Tibial nerve (tissue), 4 donors: ENCODE measurements at places on chromosomes 16 and 17. TPM values are rescaled to one million over a fixed set of nuclear protein-coding genes. Genes with fewer than 3 reads are reported as not detected.

The TTYH2 gene
- total RNA-seq = 22.6 TPM

GRCh38 chr16:85981826-85982562 is 83.0 kb downstream of the IRF8 start:
- H3K36me3 ChIP-seq = no peaks in the 10 kb centered on the region
- DNase-seq = no peak
- no peaks in the 10 kb centered on the region for H3K27me3 ChIP-seq
- H3K27ac ChIP-seq = no peak overlapping the region
- H3K4me3 ChIP-seq = no peak overlapping the region
- peaks cover 41% of the 10 kb centered on the region for H3K4me1 ChIP-seq

DNA sequence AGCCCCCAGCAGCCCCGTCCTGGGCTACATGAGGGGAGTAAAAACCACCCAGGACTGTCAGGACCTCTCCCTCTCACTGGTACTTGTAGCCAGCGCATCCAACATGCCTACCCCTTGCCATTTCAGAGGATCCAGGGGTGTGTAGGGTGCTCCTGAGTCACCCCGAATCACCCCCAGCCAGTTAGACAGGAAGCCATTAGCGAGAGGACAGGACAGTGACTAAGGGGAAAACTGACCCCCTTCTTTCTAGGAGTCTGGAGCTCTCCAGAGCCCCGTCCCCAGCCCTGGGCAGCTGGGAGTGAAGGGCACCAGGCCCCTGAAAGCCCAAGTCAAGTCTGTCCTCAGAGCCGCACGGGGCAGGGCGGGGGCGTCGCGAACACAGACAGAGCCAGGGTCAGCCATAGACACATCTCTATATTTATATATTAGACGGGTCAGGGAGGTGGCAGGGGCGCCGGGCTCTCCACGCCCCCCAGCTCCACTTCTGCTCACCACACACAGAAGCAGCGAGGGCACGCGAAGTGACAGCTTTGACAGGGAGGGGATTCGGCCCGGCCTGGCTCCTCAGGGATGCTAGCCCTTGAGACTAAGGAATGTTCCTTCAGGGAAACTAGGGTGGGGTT is 485 bp upstream of the GDPD3 start:
- H3K27ac ChIP-seq = no peak overlapping the region
- no peak overlapping the region for H3K4me3 ChIP-seq
- H3K36me3 ChIP-seq = no peaks in the 10 kb centered on the region
- DNase-seq = no peak

DNA sequence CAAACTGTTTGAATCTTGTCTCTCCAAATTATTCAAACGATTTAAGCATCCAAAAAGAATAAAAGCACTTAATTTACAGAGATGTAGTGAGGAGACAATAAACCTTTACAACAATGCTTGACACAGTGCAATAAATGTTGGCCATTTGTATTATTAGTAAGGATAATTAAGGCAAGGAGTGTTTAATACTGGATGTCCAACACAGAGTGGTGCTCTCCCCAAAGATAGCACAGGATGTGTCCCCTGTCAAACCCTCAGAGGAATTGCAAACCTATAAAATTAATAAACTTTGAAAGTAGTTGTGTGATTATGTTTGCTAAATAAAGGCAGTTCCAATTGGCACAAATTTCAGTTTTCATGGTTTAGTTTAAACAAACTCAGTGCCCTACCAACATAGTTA is 253.0 kb upstream of the AXIN2 start:
- no peaks in the 10 kb centered on the region for H3K4me1 ChIP-seq
- no peaks in the 10 kb centered on the region for H3K27me3 ChIP-seq
- no peaks in the 10 kb centered on the region for H3K36me3 ChIP-seq
- H3K27ac ChIP-seq = no peak overlapping the region
- DNase-seq = no peak
- no peak overlapping the region for H3K4me3 ChIP-seq

The SRCIN1 gene
- 5.4 TPM for total RNA-seq

- DNase-seq = no peak
- no peak overlapping the region for H3K27ac ChIP-seq
- H3K4me1 ChIP-seq = no peaks in the 10 kb centered on the region
- H3K27me3 ChIP-seq = no peaks in the 10 kb centered on the region
Measured at GRCh38 chr17:37650419-37651003, 7.3 kb upstream of the DDX52 start.

DNA sequence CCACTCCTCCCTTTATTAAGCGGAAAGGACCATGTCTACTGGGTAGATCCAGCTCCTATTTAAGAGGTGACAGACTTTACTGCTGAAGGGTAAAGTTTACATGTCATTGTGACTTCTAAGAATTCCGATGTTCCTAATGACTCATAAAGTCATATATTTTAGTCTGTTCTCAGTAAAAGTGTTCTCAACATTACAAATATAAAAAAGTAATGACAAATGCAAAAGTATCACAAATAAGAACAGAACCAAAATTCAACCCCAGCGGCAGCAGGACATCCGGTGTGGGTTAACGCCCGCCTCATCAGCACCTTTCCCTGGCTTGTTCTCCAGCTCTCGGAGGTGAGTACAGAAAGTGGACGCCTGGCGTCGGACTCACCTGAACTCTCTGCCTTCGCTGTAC is 6.8 kb downstream of the AXIN1 start:
- H3K27ac ChIP-seq = no peak overlapping the region
- H3K4me3 ChIP-seq = no peak overlapping the region
- H3K27me3 ChIP-seq = no peaks in the 10 kb centered on the region
- no peaks in the 10 kb centered on the region for H3K4me1 ChIP-seq
- no peak for DNase-seq
- H3K36me3 ChIP-seq = no peaks in the 10 kb centered on the region

DNA sequence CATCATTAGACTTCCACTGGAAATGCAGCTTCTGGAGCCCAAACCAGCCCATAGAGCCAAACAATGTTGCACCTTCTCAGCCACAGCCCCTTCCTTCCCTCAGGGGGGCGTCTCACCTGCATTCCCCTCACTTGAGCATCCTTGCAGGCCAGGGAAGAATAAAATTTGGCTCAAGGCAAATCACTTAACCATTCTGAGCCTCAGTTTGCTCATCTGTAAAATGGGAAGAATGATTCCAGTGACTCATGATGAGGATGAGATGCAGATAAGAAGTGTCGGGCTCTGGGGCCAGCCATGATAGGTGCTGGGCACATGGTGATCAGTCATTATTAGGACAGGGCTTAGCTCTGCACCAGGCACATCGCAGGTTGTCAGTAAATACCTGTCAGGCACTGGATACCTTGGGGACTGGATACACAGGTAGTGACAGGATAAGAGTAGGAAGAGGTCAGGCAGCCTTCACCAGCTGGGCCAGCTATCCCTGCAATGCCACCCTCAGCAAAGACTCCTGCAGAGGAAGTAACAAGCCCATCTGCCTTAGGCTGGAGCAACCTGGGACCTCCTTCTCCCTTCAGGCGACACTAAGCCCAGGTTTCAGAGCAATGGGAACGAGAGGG is 208.0 kb upstream of the TNRC6C start:
- H3K36me3 ChIP-seq = no peaks in the 10 kb centered on the region
- DNase-seq = no peak
- no peak overlapping the region for H3K27ac ChIP-seq
- H3K4me1 ChIP-seq = no peaks in the 10 kb centered on the region
- no peak overlapping the region for H3K4me3 ChIP-seq
- no peaks in the 10 kb centered on the region for H3K27me3 ChIP-seq

The CCNF gene
- total RNA-seq = 2.2 TPM

The WDR81 gene
- 107 TPM for total RNA-seq

- H3K27ac ChIP-seq = no peak overlapping the region
- H3K27me3 ChIP-seq = no peaks in the 10 kb centered on the region
- H3K36me3 ChIP-seq = no peaks in the 10 kb centered on the region
Measured at GRCh38 chr16:62625326-62625725, 589.1 kb upstream of the CDH8 start.

GRCh38 chr17:78079253-78079652 is 49.3 kb downstream of the TMC6 start:
- DNase-seq = no peak
- no peaks in the 10 kb centered on the region for H3K4me1 ChIP-seq
- no peak overlapping the region for H3K4me3 ChIP-seq
- no peak overlapping the region for H3K27ac ChIP-seq
- peaks cover 45% of the 10 kb centered on the region for H3K36me3 ChIP-seq
- no peaks in the 10 kb centered on the region for H3K27me3 ChIP-seq

- no peak overlapping the region for H3K4me3 ChIP-seq
- DNase-seq = no peak
- H3K4me1 ChIP-seq = peaks cover 7% of the 10 kb centered on the region
Measured at GRCh38 chr16:88639231-88640038, 1.1 kb downstream of the IL17C start.

The C17orf78 gene
- total RNA-seq = not detected

DNA sequence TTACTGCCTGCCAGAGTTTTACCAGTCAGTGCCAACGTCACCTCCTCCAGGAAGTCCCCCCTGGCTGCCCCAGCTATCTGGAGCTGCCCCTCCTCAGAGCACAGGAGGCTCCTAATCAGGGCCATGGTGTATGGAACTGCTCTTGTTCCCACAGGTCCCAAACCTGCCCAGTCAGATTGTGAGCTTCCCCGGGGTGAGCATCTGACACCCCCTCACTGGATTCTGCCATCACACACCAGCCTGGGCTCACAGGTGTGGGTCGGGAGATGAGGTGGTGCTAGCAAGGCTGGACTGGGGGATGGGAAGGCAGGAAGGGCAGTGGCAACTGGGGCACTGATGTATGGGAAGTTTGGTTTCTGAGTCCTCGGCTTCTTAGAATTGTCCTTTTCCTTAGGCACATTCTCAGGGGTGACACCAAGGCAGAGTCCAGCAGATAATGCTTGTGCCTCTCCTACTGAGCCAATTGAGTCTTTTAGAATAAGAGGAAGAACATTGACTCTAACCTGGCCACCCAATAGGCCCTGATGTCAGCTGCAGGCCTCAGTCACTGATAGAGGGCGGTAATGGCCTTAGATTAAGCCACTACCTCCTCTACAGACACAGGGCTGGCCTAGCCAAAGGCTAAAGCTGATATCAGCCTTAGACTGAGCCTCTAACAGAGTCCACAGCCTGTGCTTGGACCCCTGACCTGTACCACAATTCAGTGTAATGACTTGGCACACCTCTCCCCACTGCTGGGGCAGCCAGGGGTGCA is 107.9 kb downstream of the WSCD1 start:
- H3K36me3 ChIP-seq = no peaks in the 10 kb centered on the region
- no peak for DNase-seq
- no peaks in the 10 kb centered on the region for H3K4me1 ChIP-seq
- H3K4me3 ChIP-seq = no peak overlapping the region
- no peaks in the 10 kb centered on the region for H3K27me3 ChIP-seq

DNA sequence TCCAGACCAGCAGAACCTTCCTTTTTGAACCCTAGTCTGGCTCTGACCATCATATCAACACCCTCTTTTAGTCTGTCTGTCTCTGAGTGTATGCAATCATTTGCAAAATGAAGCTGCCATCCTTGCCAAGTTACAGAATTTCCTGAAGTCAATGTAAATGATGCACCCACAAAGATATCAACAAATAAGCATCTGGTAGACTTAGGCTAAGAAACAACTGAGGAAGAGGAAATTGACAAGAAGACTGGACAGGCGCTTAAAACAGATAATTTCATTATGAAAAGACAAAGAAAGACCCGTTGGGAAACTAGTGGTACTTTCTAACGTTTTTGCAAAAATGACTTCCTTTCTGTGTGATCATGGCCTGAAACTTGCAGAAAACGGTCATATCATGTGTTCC is 24.7 kb upstream of the CIITA start:
- no peak for DNase-seq
- H3K36me3 ChIP-seq = no peaks in the 10 kb centered on the region
- no peak overlapping the region for H3K27ac ChIP-seq
- no peaks in the 10 kb centered on the region for H3K4me1 ChIP-seq

DNA sequence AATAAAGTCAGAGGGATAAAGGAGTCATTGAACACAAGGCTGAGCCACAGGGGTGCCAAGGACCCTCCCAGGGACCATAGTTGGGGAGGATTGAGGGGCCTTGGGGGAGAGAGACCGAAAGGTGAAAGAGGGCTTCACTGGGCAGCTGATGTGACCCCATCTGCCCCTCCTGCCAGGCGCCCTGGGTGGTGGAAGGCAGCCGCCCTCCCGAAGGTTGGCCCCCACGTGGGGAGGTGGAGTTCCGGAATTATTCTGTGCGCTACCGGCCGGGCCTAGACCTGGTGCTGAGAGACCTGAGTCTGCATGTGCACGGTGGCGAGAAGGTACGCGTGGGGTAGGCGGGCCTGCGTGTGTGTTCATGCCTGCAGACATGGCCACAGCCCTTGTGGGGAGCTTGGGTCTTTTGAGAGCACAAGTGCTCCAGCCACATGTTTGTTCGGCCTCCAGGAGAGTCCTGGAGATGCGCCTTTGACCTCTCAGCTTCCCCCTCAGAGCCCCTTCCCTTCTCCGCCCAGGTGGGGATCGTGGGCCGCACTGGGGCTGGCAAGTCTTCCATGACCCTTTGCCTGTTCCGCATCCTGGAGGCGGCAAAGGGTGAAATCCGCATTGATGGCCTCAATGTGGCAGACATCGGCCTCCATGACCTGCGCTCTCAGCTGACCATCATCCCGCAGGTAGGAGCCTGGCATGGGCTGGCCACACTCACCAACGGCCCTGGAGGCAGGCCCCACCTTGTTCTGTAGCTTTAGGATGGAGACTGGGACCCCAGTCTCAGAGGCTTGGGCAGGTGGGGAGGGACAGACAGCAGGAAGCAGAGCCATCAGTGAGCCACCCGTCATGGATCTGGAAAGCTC is 24.1 kb downstream of the ANKRD40 start:
- no peak for DNase-seq
- no peak overlapping the region for H3K4me3 ChIP-seq
- peaks cover 5% of the 10 kb centered on the region for H3K4me1 ChIP-seq
- no peaks in the 10 kb centered on the region for H3K36me3 ChIP-seq
- no peak overlapping the region for H3K27ac ChIP-seq

DNA sequence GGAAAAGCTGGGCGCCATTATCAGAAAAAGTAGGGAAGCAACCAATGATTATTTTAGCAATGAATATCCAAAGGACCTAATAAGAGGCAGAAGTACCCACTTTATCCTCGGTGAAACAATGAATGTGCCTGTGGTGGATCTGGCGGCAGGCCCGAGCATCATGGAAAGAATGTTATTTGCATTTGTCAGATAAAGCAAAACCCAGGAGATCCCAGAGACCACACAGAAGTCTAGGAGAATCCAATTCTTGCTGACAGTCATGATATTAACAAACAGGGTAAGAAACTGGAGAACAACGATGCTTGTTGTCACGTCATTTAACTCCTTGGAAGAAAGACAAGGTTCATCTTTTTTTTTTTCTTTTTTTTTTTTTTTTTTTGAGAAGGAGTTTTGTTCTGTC is 12.0 kb upstream of the TNRC6A start:
- no peaks in the 10 kb centered on the region for H3K4me1 ChIP-seq
- H3K27me3 ChIP-seq = no peaks in the 10 kb centered on the region
- H3K36me3 ChIP-seq = no peaks in the 10 kb centered on the region
- no peak overlapping the region for H3K27ac ChIP-seq
- H3K4me3 ChIP-seq = no peak overlapping the region
- DNase-seq = peak; percentile 67

- no peaks in the 10 kb centered on the region for H3K4me1 ChIP-seq
- peaks cover under 1% of the 10 kb centered on the region for H3K36me3 ChIP-seq
- no peak overlapping the region for H3K27ac ChIP-seq
- H3K4me3 ChIP-seq = no peak overlapping the region
- DNase-seq = no peak
Measured at GRCh38 chr17:2262135-2262587, 41.4 kb downstream of the SMG6 start.

- no peaks in the 10 kb centered on the region for H3K36me3 ChIP-seq
- no peaks in the 10 kb centered on the region for H3K4me1 ChIP-seq
- H3K27me3 ChIP-seq = no peaks in the 10 kb centered on the region
- DNase-seq = peak; percentile 46
- H3K4me3 ChIP-seq = no peak overlapping the region
Measured at GRCh38 chr17:10295728-10296343, 77.0 kb downstream of the MYH13 start.
